ENCODE measurements at places on chromosomes 13 and 19.
A peak's percentile ranks its signal among the peaks of the same experiment; 100 is the strongest.

GRCh38 chr13:40878321-40878720 is 88.9 kb downstream of the SLC25A15 start:
- DNase-seq, result no peak

DNA sequence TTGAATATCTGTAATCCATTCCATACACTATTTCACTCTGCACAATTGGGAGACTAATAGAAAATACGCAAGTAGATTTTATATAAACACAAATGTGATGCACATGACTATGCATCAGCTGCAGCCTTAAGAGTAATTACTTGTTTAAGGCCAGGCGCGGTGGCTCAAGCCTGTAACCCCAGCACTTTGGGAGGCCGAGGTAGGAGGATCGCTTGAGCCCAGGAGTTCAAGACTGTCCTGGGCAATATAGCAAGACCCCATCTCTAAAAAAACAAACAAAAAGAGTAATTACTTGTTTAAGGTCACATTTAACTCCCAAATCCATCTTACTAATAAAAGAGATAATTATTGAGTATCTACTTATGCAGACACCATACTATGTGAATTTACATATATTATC is 18.0 kb downstream of the IPO5 start:
- DNase-seq, result no peak

- DNase-seq, result no peak
Observed at GRCh38 chr19:6543866-6544347, 13.1 kb downstream of the TNFSF9 start.

GRCh38 chr13:113059891-113060290 is 45.7 kb upstream of the F7 start:
- DNase-seq, result no peak

GRCh38 chr19:38699027-38699346 is 45.3 kb downstream of the CAPN12 start:
- no peak for DNase-seq

DNA sequence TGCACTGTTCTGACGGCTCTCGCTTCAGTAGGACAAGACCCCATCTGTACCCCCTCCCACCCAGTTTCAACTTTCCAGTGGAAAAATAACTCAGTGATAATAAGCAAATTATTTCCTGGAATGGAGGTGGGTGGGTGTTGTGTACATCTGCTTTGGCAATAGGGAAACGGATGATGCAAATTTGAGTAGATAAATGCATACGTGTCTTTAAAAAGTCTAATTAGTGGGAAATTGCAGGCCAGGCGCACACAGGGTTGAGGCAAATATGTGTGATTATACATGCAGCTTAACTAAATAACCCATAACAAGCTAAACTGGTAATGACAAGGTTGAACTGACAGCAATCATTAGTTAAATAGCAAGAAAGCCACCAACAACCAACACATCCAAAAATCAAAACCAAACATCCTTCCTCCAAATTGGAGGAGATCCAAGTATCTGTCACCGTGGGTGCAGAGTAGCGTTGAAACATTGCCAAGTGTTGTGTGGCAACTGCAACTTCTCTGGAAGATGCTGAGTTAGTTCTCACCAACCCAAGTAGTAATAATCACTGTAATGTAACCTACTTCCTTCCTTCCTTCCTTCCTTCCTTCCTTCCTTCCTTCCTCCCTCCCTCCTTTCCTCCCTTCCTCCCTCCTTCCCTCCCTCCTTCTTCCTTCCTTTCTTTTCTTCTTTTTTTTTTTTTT is 54.6 kb downstream of the TRPM4 start:
- no peak for DNase-seq

DNA sequence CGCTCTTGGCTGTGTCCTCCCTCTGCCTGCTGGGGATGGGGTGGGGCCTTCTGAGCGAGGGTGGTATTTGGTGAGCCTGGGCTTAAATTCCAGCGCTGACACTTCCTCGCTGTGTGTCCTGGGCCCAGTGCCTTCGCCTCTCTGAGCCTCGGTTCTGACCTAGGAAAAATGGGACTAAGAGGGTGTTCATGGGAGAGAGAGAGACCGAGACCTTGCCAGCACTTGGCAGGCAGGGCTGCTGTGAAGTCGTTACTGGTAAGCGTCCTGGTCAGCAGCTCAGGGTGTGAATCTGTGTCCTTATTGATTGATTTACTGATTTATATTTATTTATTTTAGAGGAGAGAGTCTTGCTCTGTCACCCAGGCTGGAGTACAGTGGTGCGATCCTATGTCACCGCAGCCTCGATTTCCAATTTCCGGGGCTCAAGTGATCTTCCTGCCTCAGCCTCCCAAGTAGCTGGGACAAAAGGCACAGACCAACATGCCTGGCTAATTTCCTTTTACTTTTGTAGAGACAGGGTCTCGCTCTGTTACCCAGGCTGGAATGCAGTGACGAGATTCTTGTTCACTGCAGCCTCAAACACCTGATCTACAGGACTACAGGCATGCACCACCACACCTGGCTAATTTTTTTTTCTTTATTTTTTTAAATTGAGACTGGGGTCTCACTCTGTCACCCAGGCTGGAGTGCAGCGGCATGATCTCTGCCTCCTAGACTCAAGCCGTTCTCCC is 2.4 kb downstream of the PKN1 start:
- no peak for DNase-seq

- DNase-seq, result no peak
Observed at GRCh38 chr13:113112893-113113845, 7.6 kb downstream of the F7 start.

DNA sequence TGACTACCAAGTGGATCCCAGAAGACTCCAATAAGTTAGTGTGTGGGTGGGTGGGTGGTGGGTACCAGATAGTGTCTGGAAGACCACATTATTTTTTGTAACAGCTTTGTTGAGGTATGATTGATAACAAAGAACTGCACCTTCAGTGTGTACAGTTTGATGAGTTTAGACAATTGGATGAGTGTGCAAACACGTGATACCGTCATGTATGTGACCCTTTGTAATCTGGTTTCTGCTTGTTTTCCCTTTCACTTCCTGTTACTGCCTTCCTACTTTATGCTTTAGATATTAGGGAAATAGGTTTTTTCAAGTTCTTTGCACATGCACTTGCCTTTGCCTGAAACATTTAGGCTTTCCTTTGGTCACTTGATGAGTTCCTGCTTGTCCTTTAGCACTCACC is 8.5 kb downstream of the RPL21 start:
- no peak for DNase-seq

- DNase-seq, result no peak
Observed at GRCh38 chr13:57763689-57764088, 132.1 kb downstream of the PCDH17 start.

- DNase-seq, result no peak
Observed at GRCh38 chr13:34179481-34179880, 361.5 kb downstream of the RFC3 start.

DNA sequence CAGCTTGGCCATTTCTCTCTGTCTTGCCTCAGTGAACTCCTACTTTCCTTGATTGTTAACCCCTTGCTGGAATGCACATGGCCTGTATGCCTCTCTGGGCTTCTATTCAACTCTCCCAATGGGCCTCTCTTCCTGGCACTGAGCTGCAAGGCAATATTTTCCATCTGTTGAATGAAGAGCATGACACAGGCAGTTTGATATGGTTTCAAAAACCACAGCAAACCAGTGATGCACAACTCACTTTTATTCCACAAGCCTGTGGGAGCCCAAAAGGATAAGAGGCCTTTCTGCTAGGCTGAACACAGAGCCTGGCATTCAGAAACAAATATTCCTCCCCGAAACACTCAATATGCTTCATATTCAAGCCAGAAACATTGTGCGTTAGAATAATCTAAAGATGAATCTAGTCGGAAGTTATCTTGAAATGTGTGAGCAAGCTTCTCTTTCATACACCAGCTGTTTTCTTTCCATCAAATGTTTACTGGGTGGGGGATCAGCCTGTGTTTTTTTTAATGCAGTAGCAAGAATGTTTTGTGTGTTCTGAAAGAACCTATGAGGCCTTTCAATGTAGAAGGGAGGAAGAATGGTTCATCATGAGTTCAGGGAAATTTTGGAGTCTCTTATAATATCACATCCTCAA is 443.1 kb upstream of the SPRY2 start:
- DNase-seq, result no peak

DNA sequence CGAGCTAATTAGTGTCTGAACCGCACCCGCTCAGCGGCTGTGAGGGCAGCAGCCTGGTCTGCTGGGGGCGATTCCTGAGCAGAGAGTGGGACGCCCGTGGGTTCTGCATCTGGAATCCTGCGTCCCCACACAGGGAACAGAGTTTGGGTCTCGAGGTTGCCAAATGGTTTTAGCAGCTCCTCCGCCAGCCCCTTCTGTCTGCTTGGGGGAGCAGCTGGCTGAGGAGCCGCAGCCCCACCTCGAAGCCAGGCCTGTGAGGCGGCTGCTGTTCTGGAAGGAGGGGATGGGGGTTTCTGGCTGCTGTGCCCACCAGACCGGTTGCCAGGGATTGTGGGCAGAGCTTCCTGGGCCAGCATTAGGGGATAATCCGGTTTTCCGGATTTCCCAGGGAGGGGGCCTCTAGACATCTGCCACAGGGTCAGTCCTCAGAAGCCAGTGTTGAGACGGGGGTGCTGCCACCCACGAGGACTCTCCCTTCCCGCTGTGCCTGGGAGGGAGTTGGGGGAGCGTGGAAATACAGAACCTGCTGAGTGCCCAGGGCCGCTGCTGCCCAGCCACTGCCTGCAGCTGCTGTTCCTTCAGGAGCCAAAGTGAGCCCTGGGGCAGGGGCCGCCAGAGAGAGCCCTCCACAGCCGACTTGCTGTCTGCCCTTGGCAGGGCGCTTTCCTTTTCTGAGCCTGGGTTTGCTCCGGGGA is 2.0 kb downstream of the CDC34 start:
- no peak for DNase-seq

GRCh38 chr19:7904074-7905020 is 670 bp downstream of the MAP2K7 start:
- peak; percentile 64 for DNase-seq

- no peak for DNase-seq
Observed at GRCh38 chr13:71621174-71622124, 245.6 kb downstream of the DACH1 start.

- DNase-seq, result no peak
Observed at GRCh38 chr19:13961826-13962698, 9.8 kb downstream of the DCAF15 start.

GRCh38 chr19:51497666-51498065 is 3.9 kb downstream of the SIGLEC12 start:
- DNase-seq, result no peak

GRCh38 chr13:113211774-113212173 is 2.4 kb downstream of the CUL4A start:
- no peak for DNase-seq

- peak; percentile 50 for DNase-seq
Observed at GRCh38 chr19:10603084-10603872, 16.2 kb upstream of the AP1M2 start.

- DNase-seq, result no peak
Observed at GRCh38 chr19:18264971-18265540, 9.2 kb downstream of the IQCN start.

GRCh38 chr13:88456151-88456550 is 785.0 kb downstream of the SLITRK5 start:
- no peak for DNase-seq
